HT1080 (cell line): ENCODE measurements at places on chromosomes 5 and 9.

- no peak for DNase-seq
Measured at GRCh38 chr5:84265130-84265529, 119.5 kb downstream of the EDIL3 start.

DNA sequence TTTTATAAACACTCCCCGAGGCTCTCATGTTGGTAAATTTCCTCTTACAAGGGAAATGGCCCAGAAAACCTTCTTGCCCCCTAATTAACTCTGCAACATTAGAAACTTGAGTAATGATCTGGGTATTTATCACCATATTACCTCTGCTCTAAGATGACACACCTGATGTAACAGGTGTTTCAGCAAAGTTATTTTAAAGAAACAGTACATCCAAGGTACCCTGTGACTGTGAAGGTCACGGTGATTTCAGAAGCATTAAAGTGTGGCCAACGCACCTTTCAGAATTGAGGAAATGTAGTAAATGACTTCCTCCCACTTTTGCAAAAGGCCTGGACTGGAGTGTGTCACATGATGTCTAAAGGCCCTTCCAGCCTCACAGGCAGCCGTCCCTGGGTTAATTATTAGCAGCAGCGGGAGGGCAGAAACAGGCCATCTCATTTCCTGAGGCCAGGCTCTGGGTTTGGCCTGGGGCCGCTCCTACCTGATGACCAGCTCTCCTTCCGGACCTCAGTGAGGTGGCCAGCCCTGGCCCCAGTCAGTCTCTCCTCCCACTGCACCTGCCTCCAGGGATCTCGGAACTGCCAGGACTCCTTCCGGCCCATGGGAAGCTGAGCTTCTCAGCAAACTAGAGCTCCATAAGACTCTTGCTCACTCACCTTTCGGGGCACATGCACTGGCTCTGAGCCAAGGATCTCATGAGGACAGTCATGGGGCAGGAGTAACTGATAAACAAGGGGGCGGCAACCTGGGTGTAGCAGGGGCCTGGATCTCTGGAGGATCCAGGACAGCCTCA lies 20.7 kb downstream of the PTPN3 start:
- DNase-seq = no peak

GRCh38 chr5:105101577-105101976 lies 1539.0 kb upstream of the NUDT12 start:
- no peak for DNase-seq

DNA sequence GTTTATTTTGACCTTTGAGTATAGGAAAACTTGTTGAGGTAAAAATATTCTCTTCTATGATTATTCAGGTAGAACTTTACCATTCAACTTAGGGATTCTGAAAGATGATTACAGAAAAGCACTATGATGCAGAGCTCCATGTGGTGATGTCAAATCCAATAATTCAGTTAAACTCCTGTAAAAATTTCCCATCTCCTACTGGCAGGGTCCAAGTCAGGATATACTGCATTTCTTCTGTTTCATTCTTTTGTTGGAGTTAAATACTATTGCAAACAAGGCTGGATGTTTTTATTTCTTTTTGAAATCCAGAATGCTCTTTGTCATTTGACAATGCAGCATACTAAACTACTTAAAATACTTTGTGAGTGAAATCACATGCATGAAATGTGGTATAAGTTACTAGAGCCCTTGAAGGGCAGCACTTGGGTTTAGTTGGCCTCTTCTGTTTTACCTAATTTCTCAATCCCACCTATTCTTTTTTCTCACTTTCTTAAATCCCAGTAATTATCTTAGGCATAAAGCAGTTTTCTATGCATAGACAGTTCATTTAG lies 204.5 kb downstream of the FBXL7 start:
- DNase-seq = no peak

GRCh38 chr5:89179731-89180130 lies 296.7 kb upstream of the MEF2C start:
- DNase-seq = no peak

GRCh38 chr5:139806726-139807646 lies 11.4 kb downstream of the PSD2 start:
- DNase-seq = no peak

DNA sequence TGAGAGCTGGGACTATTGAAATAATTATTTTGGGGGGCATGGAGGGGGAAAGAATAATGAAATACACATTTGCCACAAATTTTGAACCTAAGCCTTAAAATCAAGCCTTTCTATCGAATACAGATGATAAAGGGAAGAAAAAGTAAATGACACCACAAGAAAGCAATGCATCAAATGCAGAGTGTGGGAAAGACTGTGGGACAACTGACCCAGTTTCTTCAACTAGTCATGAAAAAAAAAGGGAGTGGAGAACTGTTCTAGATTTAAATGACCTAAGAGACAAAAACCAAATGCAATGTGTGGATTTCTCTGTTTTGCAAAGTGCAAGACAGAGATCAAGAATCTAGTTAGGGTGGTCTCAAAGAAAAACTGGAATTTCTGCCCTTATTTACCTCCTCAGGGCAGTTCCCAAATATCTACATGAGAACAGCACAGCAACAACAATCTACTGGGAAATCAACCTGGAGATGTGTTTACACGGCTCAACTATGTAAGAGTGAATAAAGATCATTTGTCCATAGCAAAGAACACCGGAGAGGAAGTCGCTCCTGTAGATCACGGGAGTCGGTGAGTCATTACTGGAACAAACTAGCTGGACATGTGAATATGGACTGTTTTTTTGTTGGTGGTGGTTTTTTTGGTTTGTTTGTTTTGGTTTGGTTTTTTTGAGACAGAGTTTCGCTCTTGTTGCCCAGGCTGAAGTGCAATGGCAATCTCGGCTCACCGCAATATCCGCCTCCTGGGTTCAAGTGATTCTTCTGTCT lies 145.9 kb downstream of the DROSHA start:
- DNase-seq = peak; percentile 78

DNA sequence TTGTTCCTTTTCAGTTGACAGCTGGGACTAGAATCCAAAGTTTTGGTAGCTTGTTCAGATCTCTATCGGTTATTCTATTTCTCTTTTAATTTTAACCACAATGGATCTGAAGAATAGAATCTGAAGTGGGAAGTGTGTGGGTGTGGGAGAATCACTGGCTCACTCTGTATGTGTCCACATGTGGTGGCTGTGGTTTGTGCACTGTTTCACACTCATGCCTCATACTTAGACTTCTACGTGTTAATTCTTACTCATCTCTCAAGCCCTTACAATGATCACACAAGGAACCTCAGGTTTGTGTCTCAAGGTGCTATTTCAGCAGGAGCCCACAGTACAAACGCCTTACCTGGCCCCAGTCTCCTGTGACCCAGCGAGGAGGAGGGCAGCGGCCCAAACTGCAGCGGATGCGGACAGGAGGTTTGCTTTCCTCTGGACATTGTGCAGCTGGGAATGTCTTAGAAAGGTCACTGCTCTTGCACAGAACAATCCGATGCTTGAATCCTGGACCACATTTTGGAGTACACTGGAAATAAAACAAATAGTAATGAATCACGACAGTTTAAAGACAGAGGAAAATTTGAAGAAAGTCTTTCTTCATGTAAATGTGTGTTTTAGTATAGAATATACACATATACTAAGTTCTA lies 309.1 kb downstream of the ADAMTS6 start:
- peak; percentile 6 for DNase-seq
